Stimulated activated CD8-positive, alpha-beta memory T cell treated with anti-CD3 and anti-CD28 coated beads, Interleukin-12 subunit alpha, Interleukin-12 subunit beta, amount 100 ng/mL, for 1 hour (primary cell): ENCODE measurements at places on chromosomes 3 and 15.
A peak's percentile ranks its signal among the peaks of the same experiment; 100 is the strongest.

- DNase-seq: no peak
These were observed 75.6 kb downstream of the AQP9 start for GRCh38 chr15:58213587-58214338.

- DNase-seq: no peak
These were observed 75.9 kb upstream of the UBE2E2 start for GRCh38 chr3:23127196-23127595.

GRCh38 chr3:5339967-5340535, 152.5 kb downstream of the EDEM1 start:
- no peak for DNase-seq

- DNase-seq: no peak
These were observed 2.5 kb downstream of the KLF13 start for GRCh38 chr15:31328969-31329639.

GRCh38 chr3:150656316-150656715, 47.4 kb downstream of the ERICH6 start:
- DNase-seq: no peak

GRCh38 chr3:57382933-57383332, 90.4 kb upstream of the ASB14 start:
- no peak for DNase-seq

DNA sequence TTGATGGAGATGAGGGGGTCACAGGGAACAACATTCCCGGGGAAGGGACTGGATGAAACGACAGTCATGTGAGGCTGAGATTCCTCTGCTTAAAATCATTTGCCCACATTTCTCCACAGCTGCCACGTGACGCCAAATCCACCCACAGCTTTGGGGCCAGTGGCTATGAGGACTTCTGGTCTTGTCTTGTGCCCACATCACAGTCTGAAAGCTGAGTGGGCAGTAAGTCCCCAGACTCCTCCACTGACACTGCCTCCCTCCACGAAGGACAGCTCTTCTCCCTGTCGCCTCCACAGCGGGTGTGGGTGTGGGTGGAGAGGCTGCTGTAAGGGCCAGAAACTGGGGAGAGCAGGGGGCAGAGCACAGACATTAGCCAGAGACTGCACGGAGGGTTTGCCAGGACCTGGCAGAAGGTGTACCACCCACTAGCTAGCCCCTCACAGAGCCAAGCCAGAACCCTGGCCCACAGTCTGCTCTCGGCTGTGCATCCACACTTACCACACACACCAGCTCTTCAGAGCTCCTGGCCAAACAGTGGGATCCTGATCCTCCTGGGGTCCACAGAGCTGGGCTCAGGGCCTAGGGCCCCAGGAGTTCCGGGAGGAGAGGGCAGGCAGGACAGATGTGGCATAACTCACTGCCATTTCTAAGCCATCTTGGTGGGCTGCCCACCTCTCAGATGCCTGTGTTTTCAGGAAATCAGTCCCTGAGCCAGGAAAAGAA, 24.2 kb downstream of the RAB6B start:
- DNase-seq: no peak

DNA sequence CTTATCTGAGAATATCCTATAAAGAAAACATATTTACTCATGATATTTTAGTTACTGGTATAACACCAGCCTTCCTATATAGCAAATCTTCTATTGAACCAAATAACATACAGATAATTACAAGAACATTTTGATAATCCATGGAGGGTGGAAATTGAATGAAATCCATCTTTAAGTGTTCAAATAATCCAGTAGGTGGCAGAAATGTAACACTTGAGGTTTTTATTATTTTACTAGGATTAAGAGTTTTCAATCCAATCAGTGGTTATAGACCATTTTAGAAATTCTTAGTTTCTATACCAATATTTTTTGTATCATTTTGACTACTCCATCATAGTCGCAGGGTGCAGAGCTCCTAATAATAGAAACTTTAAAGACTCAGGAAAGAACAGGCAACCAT, 101.9 kb upstream of the KCNH8 start:
- DNase-seq: no peak

- no peak for DNase-seq
These were observed 5.0 kb upstream of the TLR9 start for GRCh38 chr3:52230461-52230860.

GRCh38 chr3:106985721-106986120, 391.5 kb upstream of the CCDC54 start:
- DNase-seq: no peak

DNA sequence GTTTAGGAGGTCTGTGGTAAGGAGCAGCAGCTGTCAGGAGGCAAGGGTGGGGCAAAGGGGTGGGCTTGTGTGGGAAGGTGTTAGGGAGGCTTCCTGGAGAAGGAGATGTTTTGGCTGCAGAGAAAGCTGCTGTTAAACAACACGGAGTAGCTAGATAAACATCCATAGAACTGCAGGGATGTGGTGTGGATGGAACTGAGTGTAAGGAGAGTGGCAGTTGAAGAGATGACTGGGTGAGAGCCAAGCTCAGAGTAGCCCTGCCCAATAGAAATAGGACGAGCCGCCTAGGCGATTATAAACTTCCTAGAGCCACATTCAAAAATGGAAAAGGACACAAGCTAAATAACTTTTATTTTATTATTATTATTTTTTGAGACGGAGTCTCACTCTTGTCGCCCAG, 19.9 kb downstream of the RPLP1 start:
- no peak for DNase-seq

DNA sequence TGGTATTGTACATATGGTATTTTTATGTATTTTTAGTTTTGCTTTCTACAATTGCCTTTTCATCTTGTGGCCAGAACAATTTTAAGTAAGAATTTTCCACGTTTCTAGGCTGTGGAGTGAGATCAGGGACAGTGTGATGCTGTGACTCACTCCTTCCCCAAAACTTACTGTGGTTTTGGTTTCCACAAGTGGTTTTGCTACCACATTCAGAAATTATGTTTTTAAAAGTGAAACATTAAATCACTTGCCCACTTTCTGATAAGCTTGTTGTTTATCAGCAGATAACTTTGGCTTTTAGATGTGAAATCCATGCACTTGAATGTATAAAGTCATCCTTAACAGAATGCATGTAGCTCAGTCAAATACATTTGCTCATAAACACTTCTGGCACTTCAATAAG, 192.2 kb upstream of the THRB start:
- DNase-seq: no peak

DNA sequence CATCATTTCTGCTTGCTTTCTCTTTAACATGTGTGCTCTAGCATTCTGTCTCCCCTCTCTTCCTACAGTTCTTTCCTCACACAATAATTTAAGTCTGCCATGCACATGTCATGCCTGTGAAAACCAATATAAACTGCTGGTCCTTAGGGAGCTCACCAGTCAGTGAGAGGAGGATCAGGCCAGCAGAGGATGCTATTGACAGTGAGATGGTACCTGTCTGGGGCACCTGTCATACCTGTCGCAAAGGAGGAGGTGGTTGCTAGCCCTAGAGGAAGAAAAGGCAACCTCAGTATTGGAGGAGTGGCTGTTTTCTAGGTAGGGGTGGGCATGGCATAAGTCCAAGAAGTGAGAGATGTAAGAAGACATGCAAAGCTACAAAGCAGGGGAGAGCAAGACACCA, 194.6 kb downstream of the GABRG3 start:
- DNase-seq: no peak

DNA sequence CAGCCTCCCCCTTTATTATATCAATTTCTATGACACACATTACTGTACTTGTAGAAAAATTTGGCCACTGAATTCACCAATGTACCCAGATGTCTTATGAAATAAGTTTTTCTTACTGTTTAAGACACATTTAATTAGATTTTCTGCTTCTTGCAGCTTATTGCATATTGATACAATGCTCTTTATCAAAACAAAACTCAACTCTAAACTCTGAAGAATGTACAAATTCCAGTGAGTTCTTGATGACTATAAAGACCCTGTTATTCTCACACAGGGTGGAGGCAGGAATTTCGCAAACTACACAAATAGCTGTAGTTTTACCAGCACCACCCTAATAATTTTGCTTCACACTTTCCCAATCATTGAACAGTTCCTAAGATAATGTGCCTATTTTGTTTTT, 22.0 kb downstream of the CMTM6 start:
- DNase-seq: no peak

DNA sequence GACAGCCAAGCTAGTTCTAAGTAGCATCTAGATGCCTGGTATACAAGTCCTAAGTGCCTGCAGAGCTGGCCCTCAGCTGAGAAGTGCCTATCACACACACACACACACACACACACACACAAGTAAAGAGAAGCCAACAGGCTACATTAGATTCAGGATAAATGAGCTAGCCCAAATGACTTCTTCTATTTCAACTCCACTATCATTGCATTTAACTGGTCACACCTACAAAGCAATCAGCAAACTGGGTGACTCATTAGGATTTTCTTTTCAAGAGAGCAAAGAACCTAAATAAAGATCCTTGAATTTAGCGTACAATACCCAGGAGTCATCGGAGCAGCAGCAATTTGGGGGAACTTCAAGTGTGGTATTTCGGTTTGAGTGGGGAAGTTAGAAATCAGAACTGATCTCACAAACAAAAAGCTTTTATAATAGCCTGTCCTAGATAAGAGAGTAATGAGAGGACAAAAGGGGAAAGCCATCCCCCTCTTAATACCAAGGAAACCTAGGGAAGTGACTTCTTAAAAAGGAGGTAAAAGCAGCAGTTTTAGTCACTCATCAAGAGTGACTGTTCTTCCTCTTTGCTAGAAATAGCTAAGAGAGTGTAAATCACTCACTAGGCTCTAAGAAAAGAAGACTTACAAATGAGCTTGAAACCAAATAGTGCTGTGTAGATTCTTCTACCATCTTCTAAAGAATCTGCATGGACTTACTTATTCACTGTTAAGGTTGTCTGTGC, 112.7 kb downstream of the TNIK start:
- no peak for DNase-seq

- no peak for DNase-seq
These were observed 43.5 kb upstream of the PTX3 start for GRCh38 chr3:157393113-157393512.

DNA sequence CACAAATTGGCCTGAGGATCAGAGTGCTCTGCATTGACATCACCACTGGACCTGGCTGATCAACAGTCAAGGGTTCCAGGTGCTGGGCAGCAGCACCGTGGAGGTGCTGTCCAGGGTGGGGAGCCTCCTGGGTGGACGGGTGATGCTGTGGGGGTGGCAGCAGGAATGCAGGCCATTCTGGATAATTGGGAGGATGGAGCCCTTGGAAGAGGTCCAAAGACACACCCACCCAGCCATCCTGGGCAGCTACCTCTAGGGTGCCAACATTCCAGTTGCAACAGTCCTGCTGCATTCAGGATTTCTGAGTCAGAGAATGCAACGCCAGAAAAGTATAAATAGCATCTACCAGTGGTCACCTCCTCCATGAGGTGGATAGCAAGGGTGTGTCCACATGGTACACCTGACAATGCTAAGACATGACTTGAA, 26.8 kb downstream of the STARD5 start:
- no peak for DNase-seq

GRCh38 chr15:67076147-67076843, 10.9 kb downstream of the SMAD3 start:
- DNase-seq: no peak

GRCh38 chr3:54906763-54907162, 21.1 kb downstream of the LRTM1 start:
- no peak for DNase-seq

DNA sequence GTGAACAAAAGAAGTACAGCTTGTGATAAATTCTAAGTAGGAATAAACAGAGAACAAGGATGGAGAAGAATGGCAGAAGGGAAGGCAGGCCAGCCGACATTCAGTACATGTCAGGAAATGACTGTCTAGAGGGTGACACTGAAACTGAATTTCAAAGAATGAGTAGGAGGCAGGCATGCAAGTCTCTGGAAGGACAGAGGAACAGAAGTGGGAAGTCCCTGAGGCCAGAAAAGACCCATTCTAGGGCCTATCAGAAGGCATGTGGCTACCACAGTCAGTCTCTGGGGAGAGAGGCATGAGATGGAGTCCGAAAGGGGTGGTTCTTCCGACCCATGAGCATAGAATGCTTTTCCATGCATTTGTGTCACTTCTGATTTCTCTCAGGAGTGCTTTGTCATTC, 243.5 kb upstream of the UBE2E2 start:
- DNase-seq: no peak

DNA sequence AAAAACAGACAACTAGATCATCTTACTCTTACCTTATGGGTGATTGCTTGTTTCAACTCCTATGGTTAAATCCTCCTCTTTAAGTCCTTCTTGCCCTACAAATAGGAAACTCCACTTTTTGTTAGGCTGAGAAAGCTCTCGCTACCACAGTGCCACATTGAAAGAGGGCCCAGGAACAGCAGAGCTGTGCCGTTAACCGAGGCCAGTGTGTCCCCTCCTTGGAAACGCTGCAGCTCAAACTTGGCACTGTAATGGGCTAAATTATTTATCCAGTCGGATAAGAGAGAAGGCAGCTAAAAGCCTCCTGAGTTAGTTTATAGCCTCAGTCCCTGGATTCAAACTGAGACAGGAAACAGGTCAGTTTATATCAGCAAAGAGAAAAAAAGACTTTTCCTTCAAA, 46.1 kb downstream of the KBTBD12 start:
- no peak for DNase-seq

DNA sequence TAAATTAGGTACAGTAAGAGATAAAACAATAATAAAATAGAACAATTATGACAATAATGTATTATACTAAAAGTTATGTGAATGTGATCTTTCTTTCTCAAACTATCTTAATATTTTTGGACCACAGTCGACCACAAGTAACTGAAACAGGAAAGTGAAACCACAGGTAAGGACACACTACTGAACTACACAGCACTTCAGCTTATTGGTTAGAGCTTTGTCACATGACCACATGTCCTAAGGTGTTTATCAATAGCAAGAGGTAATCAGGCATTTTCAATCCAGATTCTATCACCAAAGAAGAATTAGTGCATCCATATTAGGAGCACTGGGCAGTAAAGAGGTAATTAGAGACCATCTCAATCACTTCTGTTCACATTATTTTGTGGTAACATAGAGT, 392.8 kb downstream of the RSL24D1 start:
- DNase-seq: no peak

- no peak for DNase-seq
These were observed 17.5 kb upstream of the ALDH1A3 start for GRCh38 chr15:100862162-100862561.

GRCh38 chr3:197297002-197297401, 1.4 kb downstream of the DLG1 start:
- no peak for DNase-seq

DNA sequence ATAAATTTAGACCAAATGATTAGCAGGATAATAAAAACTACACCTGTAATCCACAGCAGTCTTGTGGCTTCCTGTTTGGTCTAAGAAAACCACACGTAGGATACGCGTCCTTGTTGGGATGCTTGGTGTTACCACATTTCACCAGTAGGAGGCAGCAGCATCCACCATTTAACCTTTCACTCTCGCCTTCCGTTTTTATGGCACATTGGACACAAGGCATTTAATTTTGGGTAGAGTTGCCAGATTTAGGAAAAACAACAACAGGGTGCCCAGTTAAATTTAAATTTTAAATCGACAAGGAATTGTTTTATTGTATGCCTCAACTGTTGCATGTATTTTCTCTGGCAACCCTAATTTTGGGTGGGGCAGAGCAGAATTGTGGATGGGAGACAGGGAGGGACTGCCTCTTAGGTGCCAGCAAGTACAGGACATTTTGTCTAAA, 6.3 kb downstream of the LRRC31 start:
- DNase-seq: peak; percentile 32
